ENCODE measurements at places on chromosomes 13 and 19.

DNA sequence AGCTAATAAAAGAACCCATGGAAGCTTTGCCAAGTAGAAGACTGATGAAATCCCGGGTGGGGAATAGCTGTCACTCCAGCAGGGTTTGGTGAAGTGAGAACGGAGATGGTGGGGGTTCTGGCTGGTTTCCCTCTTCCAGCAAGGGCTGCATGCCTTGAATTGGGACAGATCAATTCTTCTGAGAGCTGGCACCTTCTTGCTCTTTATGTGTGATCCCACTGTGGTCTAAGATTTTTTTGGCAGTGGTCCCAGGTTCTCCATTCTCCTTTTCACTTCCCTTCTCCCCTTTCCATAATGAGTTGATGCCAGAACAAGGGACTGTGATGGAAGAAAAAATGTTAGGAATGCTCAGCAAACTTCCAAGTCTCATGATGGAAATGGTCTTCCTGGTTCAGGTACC lies 50.0 kb downstream of the TNFSF11 start:
- DNase-seq: no peak

GRCh38 chr13:19581675-19582074 lies 20.3 kb upstream of the TPTE2 start:
- no peak for DNase-seq

DNA sequence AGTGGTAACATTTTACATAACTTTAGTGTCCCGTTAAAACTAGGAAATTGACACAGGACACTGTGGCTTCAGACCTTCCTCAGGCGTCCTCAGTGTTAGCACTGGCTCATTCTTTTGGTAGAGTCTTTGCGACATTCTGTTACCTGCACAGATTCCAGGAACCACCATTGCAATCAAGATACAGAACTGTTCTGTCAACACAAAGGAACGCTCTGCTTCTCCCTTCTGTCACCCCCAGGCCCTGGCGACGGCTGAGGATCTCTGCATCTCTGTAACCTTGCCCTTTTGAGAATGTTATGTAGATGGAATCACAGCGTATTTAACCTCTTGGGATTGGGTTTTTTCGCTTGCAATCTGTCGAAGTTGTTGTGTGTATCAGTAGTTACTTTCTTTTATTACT lies 22.6 kb downstream of the KDM4B start:
- no peak for DNase-seq

DNA sequence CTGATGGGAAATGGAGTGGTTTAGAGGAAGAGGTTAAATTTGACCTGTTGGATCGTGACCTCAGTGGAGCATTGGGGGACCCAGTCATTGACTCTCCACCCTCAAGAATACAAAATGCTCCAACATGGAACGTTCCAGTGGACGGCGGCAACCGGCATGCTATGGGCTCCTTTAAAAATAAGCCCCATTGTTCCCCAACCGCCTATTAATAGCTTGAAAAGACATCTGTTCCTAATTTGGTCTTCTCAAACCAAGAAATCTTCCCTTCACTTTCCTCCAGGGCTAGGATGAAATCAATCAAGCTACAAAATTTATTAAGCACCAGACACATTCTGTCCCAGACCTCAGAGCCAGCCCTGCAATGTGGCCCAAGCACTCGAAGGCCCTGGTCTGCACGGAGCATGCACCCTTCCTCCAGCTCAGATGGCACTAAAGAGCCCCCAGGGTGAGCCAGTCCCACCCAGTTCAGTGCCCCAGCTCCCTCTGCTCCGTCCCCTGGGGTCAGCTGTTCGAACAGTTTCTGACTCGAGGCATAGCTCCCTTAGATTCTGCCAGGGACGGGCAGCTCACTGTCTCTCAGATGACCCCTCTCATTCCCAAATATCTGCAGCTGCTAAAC lies 22.5 kb upstream of the VSTM2B start:
- DNase-seq: no peak

DNA sequence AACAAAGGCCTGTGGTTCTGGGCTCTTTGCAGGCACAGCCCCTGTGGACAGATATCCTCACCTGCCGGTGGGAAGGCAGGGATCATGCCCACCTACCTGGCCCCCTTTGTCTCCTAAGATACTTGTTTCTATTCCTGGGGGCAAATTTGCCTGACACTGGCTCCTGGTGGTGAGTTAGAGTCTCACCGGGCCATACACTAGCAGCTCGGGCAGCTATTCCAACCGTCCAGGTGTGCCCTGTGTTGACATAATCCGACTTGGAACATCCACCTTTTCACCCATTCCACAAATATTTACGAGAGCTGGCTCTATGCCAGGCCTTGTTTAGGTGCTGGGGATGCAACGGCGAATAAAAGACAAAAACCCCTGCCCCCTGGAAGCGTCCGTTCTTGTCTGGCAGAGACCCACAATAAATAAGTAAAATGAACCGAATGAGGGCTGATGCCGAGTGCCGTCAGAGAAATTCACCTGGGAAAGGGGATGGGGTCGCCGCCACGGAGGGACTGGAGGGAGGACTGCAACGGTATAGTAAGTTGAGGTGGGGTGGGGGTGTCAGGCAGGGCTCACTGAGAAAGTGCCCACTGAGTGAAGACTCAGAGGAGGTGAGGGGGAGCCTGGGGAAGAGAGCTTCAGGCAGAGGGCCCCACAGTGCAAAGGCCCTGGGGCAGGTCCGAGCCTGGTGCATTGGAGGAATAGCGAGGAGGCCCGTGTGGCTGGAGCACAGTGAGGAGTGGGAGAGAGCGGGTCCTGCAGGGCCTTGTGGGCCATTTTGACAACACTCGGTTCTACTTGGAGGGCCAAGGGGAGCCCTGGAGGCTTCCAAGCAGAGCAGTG lies 43.2 kb upstream of the RANBP3 start:
- DNase-seq: no peak

Measured in EH (cell line).